ENCODE measurements at places on chromosomes 4 and X. TPM values are rescaled to one million over a fixed set of nuclear protein-coding genes. Genes with fewer than 3 reads are reported as not detected.

SH2D1A gene
- 32.3 TPM for total RNA-seq

NXF2 gene
- total RNA-seq: not detected

ANOS1 gene
- total RNA-seq: not detected

TMEM31 gene
- total RNA-seq: 0.52 TPM

SLIT2 gene
- not detected for total RNA-seq

CXorf51A gene
- total RNA-seq: not detected

GRCh38 chr4:183097231-183098018 lies 1.6 kb upstream of the WWC2 start:
- DNase-seq: peak; percentile 13
- H3K27me3 ChIP-seq: peaks cover 17% of the 10 kb centered on the region
- peak overlapping the region; percentile 35 for H3K4me3 ChIP-seq
- H3K4me1 ChIP-seq: peaks cover 5% of the 10 kb centered on the region
- H3K27ac ChIP-seq: no peak overlapping the region

DNA sequence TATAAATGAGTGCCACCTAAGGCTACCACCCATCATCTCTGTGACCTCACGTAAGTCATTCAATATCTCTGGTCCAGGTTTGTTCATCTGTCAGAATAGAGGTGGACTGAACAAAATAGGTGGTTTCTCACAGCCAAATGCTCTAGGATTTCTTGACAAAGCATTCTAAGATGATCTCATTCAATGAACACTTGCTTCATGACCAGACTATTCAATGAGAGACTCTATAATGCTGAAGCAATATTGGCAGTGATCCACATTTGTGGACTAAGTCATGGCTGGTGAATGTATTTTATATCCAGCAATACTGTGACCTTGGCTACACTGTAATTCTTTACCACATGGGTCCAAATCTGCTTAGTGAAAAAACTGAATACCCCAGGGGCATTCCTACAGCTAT lies 37.9 kb downstream of the LDB2 start:
- DNase-seq: no peak
- no peaks in the 10 kb centered on the region for H3K36me3 ChIP-seq
- no peaks in the 10 kb centered on the region for H3K4me1 ChIP-seq
- H3K27ac ChIP-seq: no peak overlapping the region
- H3K27me3 ChIP-seq: no peaks in the 10 kb centered on the region

DNA sequence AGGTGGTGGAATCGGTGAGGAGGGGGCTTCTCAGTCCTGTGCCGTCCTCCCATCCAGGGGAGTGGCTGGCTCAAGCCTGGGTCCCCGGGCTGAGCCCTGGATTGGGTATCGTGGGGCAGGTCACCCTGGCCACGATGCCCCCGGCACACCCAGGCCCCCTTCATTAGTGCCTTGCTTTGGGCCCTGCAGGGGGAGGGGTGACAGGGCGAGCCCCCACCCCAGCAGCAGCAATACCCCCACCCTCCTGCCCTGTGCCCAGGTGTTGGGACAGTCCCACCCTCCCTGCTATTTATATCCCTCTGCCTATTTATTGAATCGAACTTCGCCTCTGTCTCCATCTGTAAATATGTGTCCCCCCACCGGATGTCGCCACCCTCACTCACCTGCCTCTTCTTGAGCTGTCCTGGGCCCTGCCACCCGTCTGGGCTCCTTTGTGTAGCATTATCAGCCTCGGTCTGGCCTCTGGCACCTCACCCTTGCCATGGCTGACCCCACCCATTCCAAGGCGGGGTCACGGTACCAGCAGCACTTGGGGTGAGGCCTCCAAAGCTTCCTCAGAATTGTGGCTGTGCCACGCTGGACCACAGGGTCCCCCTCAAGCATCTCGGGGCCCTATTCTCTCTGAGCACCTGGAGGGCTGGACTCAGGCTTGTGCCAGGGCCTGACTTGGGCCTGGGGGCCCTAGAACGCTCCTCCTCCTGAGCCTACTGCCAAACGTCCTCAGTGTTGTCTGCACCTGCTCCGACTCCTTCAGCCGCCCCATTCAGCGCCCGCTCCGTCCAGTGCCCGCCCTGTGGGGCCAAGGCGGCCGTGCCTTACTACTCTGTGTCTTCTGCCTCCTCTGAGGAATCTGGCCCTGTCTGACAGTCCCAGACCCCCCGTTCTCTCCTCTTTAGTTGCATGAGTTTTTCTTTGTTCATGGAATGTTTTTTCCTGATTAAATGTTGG lies 6.1 kb downstream of the LAGE3 start:
- H3K27me3 ChIP-seq: no peaks in the 10 kb centered on the region
- peaks cover 8% of the 10 kb centered on the region for H3K4me1 ChIP-seq
- H3K36me3 ChIP-seq: no peaks in the 10 kb centered on the region
- no peak overlapping the region for H3K4me3 ChIP-seq
- DNase-seq: no peak

DNA sequence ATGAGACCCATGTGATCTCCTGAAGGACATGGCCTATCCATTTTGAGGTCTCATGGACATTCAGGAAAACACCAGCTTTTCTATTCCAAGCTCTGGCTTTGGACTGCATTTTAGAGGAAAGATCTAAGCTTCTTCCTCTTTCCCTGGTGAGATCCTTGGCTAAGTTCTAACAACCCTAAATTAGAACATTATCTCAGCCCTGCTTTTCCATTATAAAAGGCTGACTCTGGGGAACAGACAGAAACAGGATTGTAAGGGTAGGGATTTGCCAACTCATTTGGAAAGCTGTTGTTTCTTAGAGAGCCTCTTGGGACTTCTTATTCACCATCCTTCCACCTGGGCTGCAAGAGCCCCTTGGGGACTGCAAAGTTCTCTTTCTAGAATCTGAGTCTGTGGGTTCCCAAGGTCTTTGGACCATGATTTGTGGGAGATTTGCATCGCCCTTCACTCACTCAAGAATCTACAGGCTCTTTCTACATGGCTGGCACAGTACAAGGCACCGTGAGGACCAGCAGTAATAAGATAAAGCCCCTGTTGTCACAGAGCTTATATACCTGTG lies 146.9 kb downstream of the FNIP2 start:
- no peak overlapping the region for H3K4me3 ChIP-seq
- H3K36me3 ChIP-seq: peaks cover under 1% of the 10 kb centered on the region
- no peak overlapping the region for H3K27ac ChIP-seq
- H3K4me1 ChIP-seq: peaks cover 2% of the 10 kb centered on the region
- no peak for DNase-seq

GRCh38 chr4:45989775-45990174 lies 134.1 kb downstream of the GABRG1 start:
- no peak overlapping the region for H3K4me3 ChIP-seq
- H3K27ac ChIP-seq: no peak overlapping the region
- H3K36me3 ChIP-seq: no peaks in the 10 kb centered on the region
- H3K27me3 ChIP-seq: no peaks in the 10 kb centered on the region

GRCh38 chr4:128827296-128827695 lies 17.8 kb downstream of the JADE1 start:
- DNase-seq: no peak
- H3K4me1 ChIP-seq: peaks cover 60% of the 10 kb centered on the region
- H3K4me3 ChIP-seq: no peak overlapping the region
- H3K27ac ChIP-seq: peak overlapping the region; percentile 9

DNA sequence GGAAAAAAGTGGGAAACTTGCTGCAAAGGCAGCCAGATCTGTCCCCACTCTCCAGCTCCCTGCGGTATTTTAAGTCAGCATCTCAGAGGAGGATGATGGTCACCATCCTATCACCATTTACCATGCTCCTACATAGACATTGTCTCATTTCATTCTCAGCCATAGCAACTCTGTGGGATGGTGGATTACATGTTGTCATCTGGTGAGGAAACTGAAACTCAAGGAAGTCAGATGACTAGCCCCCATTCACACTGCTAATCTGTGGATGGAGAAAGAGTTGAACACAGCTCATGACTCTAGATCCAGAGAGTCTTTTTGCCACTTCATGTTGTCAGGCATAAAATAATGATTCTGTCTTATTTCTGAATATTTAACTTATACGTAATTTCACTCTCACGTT lies 323.5 kb downstream of the PTTG2 start:
- H3K4me3 ChIP-seq: no peak overlapping the region
- peaks cover 2% of the 10 kb centered on the region for H3K4me1 ChIP-seq
- no peaks in the 10 kb centered on the region for H3K36me3 ChIP-seq
- DNase-seq: no peak

Data from activated CD4-positive, alpha-beta memory T cell treated with anti-CD3 and anti-CD28 coated beads for 36 hours (primary cell).